NCI-H524 treated with DMSO at 0.1 percent for 48 hours (cell line): ENCODE measurements at places on chromosomes 3 and 15.

- no peak for DNase-seq
Measured at GRCh38 chr3:124584552-124585391, 145.5 kb upstream of the UMPS start.

DNA sequence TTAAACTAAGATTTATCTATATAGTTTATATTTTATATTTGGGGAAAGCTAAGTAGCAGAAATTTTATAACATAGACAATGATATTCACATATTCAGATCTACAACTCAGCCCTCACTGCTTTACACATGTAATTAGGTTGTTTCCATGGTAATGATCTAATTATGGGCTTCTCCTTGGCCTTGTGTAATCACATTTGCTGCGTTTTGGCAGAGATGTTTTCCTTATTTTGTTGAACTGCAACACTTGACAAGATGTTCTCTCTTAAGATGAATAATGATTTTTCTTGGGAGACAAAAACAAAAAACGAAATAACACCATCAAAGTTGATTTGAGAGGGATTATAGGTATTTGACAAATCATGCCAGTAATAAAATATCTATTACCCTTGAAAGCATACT, 635.6 kb upstream of the TBL1XR1 start:
- DNase-seq, result no peak

DNA sequence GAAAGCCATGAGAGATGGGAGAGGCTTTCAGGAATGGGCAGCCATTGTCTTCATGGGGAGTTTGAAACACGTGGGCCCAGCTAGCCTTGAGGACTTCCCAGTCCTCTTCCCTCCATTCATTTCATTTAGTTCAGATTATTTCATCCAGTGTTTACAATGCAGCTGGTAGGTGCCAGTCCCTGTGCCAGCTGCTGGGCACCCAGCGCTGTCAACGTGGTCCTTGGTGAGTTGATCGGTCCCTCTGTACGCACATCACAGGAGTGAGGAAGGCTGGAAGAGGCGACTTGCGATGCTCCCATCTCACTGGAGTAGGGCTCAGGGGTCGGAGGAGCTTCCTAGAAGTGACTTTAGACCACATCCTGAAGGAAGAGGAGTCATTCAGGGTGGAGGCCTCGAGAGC, 206.4 kb upstream of the BHLHE40 start:
- DNase-seq, result no peak

DNA sequence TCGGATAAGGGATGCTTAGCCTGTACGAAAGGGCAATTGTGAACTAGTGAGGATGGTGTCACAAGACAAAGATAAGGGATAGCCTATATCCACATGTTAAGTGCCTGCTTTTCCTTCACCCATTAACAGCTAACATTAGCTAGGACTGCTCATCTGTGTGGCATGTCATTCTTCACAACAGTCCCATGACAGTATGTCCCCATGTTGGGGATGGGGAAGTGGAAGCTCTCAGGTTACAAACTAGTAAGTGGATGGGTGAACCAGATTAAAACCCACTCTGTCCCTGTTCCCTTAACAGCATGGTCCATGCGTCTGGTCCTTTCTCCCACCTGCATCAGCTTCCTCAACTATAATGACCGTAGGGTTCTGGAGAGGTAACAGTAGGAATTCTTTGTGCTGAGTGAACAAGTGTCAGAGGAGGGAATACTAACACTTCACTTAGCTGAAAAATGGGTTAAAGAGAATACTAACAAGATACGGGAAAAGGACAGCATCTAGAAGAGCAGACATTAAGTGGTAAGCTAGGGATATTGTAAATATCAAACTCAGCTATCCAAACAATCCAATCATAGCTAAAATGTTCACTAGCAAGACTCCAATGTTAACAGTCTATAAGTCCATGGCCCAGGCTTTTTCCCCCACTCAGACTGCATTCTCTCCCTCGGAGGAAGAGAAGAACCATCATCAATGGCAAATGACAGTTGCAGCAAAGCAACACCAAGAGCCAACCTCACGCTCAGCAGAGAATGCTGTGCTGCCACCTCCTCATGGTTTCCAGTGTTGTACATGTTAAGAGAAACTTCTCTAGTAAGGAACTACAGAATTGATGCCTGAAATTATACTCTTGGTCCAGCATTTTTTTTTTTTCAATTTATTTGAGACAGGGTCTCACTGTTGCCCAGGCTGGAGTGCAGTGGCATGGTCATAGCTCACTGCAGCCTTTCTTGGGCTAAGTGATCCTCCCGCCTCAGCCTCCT, 5.0 kb downstream of the RPLP1 start:
- DNase-seq, result no peak

- DNase-seq, result no peak
Measured at GRCh38 chr15:72796515-72797337, 13.2 kb upstream of the ADPGK start.

GRCh38 chr15:65921780-65922179, 52.5 kb downstream of the RAB11A start:
- no peak for DNase-seq

DNA sequence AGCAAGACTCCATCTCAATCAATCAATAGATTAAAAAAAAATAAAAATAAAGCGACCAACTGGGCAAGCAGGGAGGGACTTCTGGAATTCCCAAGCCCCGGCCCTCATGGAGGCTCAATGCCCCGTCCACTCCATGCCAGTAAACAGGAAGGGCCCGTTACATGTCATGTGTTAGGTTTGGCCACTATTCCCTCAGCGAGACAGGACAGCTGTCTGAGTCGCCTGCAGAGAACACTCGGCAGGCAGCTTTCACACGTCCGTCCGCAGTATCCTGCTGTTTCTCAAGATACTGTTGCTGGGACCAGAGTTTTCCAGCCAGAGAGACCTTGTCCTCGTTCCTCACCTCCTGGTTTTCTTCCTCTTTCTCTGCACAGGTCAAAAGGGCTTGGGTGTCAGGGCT, 18.0 kb downstream of the TMEM44 start:
- DNase-seq, result no peak

DNA sequence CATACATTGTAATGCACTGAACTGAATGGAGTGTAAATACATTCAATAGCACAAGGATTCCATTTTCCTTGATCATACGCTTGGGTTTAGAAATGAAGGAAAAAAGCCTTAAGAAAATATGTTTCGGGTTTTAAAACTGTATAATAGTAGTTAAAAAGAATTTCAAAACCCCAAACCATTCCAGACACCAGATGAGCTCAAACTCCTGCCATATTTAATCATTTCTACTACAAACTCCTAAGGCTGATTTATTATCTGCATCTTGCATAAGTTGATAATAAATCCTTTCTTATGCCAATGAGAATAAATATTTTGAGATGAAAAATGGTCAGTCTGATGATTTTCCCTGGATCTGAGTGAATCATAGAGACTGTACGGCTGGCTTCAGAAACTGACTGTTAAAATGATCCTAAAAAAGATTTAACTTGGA, 51.0 kb downstream of the NR1D2 start:
- DNase-seq, result no peak

- DNase-seq, result no peak
Measured at GRCh38 chr3:56951366-56951765, 109.1 kb upstream of the SPATA12 start.

DNA sequence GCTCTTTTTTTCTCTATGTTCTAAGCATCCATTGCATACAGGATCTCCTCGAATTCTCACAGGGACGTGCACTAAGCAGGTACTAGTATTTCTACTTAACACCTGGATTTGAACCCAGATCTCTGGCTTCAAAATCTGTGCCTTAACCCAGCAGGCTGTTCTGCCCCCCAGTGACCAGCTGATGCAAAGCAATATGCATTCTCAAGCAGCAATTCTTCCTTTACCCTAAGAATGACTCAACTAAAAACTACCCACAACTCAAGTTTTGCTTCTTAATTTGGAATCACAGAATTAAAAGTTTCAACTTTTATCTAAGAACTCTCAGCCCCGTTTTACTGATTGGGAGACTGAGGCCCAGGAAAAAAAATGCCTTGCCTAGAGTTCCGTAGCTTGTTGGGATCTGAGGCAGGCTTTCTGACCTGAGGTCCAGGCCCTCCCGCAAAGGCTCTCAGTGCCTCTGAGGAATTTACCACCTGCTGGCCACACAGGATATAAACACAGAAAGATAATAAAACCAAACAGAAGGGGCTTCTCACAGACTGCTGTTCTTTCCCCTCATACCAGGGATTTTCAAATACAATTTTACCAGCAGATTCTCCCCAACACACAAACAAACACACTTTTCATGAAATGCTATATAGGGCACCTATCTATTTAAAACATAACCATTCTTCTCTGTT, 115.4 kb upstream of the RAD18 start:
- no peak for DNase-seq

- DNase-seq, result no peak
Measured at GRCh38 chr3:8607234-8608040, 37.2 kb downstream of the SSUH2 start.

DNA sequence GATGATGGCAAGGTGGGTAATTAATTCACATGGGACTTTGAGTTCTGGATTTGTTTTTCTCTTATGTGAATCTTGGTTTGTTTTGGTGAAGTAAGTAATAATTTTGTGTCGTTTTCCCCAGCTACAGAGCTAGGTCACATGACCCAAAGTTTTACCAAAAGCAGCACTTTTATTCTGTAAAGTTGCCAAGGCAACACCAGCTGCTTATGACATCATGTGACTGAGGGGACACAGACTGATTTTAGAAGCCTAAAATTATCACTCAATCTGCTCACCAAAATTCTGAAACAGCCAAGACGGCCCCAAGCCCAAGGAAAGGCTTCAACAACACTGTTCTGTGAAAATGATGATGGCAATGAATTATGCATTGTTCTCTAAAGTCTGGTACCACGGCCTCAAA, 63.9 kb downstream of the MEX3B start:
- DNase-seq, result no peak

GRCh38 chr3:107426223-107426622, 49.0 kb downstream of the CCDC54 start:
- no peak for DNase-seq

DNA sequence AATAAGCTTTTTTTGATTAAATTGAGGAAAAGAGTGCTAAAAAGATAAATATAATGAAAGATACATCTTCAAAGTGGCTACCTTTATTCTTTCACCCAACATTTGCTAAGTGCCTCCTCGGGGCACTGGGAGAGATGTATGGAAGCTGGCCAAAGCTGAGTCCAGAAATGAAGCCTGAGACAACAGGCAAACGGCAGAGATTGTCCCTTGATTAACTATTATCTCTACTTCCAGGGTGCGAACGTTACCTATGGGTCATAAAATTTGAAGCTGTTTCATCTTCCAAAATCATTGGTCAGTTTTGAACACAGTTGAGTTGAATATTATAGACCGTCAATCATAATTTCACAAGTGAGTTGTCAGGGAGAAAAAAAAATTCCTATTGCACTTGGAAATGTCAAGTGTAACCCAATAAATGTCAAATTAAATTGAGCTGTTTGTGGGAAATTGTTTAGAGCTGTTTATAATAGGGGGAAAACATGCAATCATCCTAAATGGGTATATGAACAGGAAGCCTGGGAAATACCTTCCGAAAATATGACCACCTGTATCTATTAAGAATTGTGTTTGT, 73.9 kb downstream of the SUCLG2 start:
- no peak for DNase-seq

GRCh38 chr3:72065872-72066641, 281.1 kb upstream of the PROK2 start:
- no peak for DNase-seq

DNA sequence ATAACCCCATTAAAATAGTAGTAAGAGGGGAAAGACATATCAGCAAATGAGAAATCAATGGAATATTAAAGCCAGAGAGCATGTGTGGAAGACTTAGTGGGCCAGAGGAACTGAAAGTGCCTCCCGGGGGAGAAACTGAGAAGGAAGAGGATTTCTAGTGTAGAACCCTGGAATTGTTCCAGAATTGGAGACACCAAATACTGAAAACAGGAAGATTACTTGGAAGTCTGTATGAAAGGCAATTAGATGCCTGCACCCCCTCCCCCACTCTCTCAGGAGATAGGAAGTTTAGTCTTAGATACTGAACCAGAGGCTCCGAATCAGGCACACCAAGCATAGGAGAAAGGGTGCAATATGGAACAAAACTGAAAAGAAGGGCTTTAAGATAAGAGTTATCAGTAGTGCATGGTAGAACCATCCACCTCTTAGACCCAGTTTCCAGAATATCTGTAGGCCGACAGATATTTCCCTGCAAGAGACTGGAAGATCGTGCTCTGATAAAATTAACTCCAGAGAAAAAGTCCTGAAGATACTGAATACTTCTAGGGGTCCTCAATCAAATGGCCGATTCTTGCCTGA, 32.4 kb downstream of the KLHL18 start:
- no peak for DNase-seq

DNA sequence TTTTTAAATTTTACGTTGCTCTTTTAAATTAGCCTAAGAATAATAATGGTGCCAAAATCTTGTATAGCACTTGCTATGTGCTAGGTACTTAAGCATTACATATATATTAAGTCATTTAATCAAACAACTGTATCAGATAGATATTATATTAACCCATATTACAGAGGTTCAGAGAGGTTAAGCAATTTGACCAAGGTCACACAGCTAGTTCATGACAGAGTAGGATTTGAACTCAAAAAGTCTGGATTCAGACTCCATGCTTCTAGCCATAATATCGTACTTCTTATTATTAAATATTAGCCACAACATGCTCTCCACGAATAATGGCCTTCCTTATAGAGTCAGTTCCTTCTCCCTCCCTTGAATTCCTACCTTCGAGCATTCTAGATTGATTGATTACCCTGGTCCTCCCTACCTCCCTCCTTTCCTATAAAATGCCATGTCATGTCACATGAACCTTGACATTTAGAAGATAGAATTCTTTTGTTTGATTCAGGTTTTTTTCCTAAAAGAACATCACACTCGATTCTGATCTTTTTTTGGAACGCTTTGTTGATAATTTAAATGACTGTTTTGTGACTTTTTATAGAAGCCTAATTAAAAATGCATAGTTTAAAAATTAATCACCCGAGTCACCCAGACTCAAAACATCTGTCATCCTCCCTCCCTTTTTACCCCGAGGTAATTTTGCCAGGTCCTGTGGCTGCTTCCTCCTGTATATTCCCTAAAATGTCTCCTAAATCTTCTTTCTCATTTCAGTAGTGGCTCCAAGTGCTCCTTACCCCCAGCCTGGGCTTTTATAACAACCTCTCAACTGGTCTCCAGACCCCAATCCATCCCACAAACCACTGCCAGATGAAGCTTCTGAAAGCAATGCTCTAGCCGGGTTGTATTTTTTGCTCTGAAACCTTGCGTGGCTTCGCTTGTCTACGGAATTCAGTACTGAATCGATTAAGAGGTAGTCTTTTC, 8.5 kb upstream of the PSMD6 start:
- peak; percentile 22 for DNase-seq
